Hematopoietic multipotent progenitor cell (in vitro differentiated cells): ENCODE measurements at places on chromosomes 4 and X. TPM values are rescaled to one million over a fixed set of nuclear protein-coding genes. Genes with fewer than 3 reads are reported as not detected.
A peak's percentile ranks its signal among the peaks of the same experiment; 100 is the strongest.

GRCh38 chr4:8852118-8852704 is 19.4 kb downstream of the HMX1 start:
- DNase-seq: no peak

DMP1 gene
- not detected for total RNA-seq

- DNase-seq: no peak
Observed at GRCh38 chr4:104490096-104490769, 4.5 kb downstream of the CXXC4 start.

GRCh38 chr4:105196523-105197145 is 50.0 kb downstream of the TET2 start:
- no peak for DNase-seq

SPANXN3 gene
- not detected for total RNA-seq

DNA sequence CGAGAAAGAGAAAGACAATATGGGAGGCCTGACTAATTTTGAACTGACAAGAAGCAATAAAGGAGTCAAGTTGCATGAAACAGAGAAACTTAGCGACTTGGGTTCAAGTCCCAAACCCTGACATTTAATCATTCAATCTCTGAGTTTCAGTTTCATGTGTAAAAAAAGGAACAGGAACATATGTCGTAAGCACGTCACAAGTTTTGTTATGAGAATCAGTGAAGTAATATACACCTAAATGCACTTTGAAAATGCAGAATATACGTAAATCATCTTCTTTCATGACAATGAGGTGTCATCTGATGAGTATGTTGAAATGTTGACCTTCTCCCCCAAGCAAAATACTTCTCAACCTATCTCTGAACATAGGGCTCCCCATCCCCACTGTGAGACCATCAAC is 10.4 kb downstream of the ACOT9 start:
- no peak for DNase-seq

SLC2A9 gene
- 3.2 TPM for total RNA-seq

GRCh38 chr4:24108567-24108966 is 218.7 kb upstream of the PPARGC1A start:
- no peak for DNase-seq

GRCh38 chr4:55578341-55579010 is 13.6 kb downstream of the PDCL2 start:
- no peak for DNase-seq

KLHL13 gene
- 10.0 TPM for total RNA-seq

P2RY4 gene
- total RNA-seq: 0.81 TPM

DNA sequence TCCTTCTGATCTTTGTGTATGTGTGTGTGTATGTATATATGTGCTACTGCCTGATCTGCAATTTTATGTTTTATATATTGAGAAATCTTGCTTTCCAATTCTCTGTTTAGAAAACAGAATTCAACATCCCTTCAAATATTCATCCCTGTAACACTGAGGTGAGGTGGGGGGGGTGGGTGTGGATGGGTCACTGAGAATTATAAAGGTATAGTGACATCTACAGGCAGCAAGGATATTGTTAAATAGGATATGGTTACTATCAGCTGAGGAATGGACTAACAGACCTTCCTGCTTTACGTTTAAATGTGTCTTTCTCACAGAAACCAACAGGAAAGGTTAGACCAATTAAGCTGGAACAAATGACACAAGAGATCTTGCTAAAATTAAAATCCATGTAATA is 19.0 kb upstream of the MAGEB2 start:
- DNase-seq: peak; percentile 24

DNA sequence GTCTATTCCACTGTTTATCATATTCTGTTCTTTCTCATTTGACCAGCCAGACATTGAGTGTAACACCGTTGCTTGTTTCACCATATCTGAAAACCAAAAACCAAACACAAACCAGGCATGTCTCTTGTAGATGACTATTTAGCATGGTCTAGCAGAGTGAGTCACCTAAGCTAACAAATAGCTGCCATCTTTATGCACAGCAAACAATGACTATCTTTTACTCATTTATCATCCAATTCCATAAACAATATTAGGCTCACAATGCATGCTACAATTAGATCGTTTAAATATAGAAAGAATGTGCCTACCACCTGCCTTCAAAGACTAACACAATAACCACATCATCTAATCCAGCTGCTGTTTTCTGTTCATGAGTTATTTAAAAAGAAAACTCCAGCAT is 495.4 kb downstream of the PCDH19 start:
- DNase-seq: no peak

- DNase-seq: peak; percentile 78
Observed at GRCh38 chr4:10160281-10160856, 43.8 kb upstream of the WDR1 start.

SMARCA5 gene
- 21.0 TPM for total RNA-seq

DNA sequence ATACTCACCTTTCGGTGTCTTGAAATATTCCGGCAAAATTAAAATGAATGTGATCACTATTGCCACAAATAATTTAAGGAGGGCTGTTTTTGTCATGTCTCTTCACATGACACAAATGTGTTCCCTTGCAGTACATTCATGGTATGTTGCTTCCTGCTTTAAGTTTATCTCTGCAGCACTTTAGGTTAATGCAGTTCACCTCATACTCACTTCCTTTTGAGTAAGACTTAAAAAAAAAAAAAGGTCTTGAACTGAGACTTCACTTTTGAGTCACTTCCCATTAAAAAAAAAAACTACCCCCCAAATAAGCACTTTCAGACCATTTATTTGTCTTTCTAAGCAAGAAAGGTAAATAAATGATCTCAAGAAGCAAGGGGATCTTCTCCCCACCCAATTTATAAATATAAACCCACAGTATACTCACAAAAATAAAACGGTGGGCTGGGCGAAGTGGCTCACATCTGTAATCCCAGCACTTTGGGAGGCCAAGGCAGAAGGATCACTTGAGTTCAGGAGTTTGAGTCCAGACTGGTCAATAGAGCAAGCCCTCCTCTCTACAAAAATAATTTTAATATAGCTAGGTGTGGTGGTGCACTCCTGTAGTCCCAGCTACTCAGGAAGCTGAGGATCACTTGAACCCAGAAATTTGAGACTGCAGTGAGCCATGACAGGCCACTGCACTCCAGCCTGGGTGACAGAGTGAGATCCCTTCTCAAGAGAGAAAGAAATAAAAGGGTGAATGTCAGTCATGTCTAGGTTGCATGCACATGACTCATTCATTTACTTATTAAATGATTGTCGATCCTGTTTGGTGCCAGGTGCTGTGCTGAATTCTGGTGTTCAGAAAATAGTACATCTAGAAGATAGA is at the start of gene TMEM156:
TMEM156 (minus strand) TSS at position 192 of the 868 bp plus-strand sequence; CDS start at position 96, 96 bp downstream.
- no peak for DNase-seq

PABPC4L gene
- under 0.01 TPM for total RNA-seq

DNA sequence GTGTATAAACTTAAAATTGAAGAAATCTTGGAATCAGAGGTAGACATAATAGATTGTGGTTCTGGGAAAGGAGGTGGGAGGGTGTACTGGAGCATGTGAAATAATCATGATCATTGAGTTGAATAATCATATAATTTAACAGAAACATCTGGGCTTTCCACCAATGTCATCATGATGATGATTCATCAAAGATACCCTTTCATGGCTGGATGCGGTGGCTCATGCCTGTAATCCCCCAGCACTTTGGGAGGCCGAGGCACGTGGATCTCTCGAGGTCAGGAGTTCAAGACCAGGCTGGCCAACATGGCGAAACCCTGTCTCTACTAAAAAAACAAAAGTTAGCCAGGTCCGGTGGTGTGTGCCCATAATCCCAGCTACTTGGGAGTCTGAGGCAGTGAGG is 6.7 kb upstream of the RUFY3 start:
- DNase-seq: no peak

DNA sequence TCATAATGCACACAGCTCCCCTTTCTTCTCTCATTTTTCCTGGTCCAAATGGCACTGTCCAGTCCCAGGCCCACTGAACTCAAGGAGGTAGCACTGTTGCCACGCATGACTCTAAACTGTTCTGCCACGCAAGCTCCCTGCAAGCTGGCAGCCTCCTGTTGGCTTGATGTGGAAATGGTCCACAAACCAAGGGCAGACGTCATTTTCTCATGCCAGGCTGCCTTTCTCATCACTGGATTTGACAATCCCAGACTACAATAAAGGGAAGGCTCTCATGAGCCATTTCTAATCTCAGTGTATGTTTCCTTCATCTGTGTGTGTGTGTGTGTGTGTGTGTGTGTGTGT is 22.4 kb downstream of the OTOP1 start:
- DNase-seq: no peak

- no peak for DNase-seq
Observed at GRCh38 chr4:170391066-170391740, 301.4 kb upstream of the AADAT start.

DNA sequence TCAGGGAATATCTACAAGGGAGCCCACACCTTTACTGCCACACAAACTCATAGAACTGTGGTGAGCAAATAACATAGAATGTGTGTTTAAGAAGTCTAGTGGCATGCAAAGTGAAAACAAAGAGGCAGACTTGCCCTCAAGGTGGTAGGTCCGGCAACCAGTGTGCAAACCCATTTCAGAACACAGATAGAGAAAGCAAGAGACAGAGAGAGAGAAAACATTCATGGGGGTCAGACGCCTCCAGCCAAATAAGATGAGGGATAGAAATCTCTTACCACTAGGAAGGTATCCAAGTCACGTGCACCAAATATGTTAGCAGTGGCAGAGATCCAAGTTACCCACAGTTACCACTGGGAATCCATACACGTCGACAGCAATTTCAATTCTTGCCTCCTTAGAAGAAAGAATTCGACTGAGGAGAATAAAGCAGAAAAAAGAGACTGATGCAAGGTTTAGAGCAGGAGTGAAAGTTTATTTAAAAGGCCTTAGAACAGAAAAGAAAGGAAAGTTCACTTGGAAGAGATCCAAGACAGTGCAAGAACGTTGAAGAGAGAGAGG is 252.8 kb downstream of the NAP1L3 start:
- DNase-seq: no peak

TBC1D8B gene
- 1.1 TPM for total RNA-seq

- no peak for DNase-seq
Observed at GRCh38 chr4:163495900-163496299, 1.4 kb downstream of the TMA16 start.

GRCh38 chrX:88883200-88883599 is 136.2 kb downstream of the CPXCR1 start:
- no peak for DNase-seq

GRCh38 chr4:8853249-8853648 is 18.4 kb downstream of the HMX1 start:
- DNase-seq: no peak

LEF1 gene
- total RNA-seq: 4.3 TPM

GRCh38 chr4:83115000-83115399 is 471 bp upstream of the PLAC8 start:
- no peak for DNase-seq

DNA sequence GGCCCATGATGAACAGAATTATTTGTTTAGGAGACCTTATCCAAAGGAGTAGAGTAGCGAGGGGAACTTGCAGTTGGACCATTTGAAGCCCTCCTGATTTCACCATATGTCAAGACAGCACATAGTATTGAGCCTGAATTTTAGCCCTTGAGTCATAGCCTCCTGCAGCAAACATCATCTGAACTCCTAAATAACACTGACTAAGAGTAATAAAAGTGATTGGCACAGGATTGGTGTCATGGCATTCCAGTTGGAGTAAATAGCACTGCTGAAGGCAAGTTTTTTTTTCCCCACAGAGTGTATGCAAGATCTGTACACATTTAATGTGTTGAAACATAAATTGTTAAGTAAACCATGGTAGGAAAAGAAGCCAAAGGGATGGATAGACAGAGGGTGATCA is 89.0 kb downstream of the COMMD8 start:
- DNase-seq: no peak

- DNase-seq: no peak
Observed at GRCh38 chrX:53421772-53422085, 725 bp downstream of the SMC1A start.

- no peak for DNase-seq
Observed at GRCh38 chr4:186204103-186204559, 12.8 kb downstream of the CYP4V2 start.

DNA sequence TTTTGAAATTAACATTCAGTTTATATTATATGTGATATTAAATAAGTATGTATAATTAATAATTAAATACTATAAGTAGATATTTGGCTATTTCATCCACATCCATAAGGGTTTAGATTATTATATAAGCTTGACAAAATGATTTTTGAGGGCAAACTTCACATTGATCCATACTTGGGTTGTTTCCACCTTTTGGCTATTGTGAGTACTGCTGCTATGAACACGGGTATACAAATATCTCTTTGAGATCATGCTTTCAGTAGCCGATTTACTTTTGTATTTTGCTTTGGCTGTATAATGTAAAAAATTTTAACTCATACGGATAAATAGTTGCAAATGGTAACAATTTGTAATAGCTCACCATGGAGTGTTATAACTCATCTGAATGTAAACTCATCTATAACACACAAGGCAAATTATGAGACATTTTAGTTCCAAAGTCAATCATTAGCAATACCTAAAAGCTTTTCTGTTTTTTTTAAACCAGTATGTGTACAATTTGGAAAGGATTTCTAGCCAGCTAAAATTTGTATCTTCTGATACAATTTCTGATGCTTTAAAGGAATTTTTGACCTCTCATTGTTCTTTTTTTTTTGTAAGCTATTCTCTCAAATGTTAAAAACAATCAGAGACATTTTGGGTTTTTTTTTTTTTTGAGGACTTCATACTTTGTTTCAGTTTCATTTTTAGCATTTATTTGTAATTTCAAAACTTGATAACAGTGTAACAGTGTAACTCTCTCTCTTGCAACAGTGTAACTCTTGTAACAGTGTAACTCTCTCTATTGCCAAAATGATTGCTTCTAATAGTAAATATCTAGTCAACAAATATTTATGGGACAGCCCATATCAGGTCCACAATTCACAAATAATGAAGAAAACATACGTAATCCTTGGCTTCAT is 51.8 kb upstream of the ARX start:
- DNase-seq: no peak

- no peak for DNase-seq
Observed at GRCh38 chrX:128460835-128461234, 408.6 kb upstream of the ACTRT1 start.

GRCh38 chr4:110907801-110908313 is 285.0 kb upstream of the PITX2 start:
- DNase-seq: no peak

MGAT4D gene
- under 0.01 TPM for total RNA-seq

DNA sequence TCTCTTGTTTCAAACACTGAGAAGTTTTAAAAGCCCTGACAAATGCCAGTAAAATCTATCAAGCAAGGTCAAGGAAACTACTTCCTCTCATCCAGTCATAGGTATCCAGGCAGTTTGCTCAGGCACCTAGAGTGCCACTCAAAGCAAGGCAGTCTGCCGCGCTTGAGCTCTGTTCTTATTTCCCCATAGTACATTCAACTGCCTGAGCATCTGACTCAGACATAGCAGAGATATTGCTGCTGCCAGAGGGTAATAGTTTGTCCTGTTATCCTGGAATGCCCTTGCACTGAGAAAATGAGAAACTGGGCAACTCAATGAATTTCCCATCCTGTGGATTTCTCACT is 16.1 kb upstream of the ATP8A1 start:
- no peak for DNase-seq

GRCh38 chr4:158176776-158177175 is 4.0 kb upstream of the GASK1B start:
- DNase-seq: no peak
